ENCODE measurements at places on chromosomes 2 and 18.

GRCh38 chr2:65296971-65297370 is 69.3 kb downstream of the ACTR2 start:
- DNase-seq, result no peak
- H3K27me3 ChIP-seq, result peaks cover 6% of the 10 kb centered on the region
- no peak overlapping the region for H3K27ac ChIP-seq
- H3K36me3 ChIP-seq, result no peaks in the 10 kb centered on the region

DNA sequence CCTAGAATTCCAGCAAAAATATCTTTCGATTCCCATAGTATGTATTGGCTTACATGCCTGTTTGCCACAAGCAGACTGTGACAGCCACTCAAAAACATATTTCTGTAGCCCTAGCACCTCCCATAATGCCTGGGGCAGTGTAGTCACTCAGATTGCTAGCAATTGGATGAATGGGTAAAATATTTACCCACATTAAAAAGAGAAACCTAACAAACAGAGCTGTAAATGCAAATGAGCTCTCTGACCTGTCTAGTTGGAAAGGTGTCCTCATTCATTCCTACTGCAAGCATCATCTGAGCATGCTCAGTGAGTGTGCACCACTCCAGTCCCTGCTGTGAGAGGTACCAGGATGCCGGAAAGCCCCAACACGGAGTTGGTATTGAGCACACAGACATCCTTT is 234.0 kb upstream of the RAB12 start:
- H3K4me3 ChIP-seq, result no peak overlapping the region
- no peaks in the 10 kb centered on the region for H3K4me1 ChIP-seq
- no peak for DNase-seq
- H3K27ac ChIP-seq, result no peak overlapping the region
- H3K27me3 ChIP-seq, result no peaks in the 10 kb centered on the region

DNA sequence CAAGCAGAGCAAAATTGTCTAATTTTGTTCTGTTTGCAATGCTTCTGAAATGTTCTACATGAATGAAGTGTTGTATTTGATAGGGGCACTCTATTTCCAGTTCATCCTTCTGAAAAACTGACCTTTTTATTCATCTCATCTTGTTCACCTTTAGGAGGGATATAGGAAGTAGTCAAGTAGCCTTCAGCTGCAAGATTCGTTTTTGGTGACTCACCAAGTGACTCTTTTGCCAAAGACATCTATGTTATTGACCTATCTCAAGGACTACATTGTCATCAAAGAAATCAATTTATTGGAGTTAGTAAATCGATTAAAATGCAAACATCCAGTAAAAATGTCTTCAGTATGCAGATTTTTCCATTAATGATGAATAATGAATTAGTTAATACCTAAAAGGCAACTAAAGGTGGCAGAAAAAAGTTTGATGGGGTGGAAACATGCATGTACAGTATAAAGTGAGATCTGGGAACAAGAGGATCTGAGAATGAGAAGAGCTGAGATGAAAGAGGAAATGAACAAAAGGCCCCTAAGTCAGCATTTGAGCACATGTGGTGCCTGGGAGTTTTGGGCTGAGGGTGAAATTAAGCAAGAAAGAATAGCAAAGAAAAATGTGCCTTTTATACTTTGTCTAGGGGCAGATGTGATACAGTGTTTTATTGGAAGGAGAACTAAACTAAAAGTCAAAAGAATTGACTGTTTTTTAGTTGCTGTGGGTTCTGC is 255.1 kb upstream of the LINC00305 start:
- no peaks in the 10 kb centered on the region for H3K27me3 ChIP-seq
- H3K4me1 ChIP-seq, result no peaks in the 10 kb centered on the region
- no peaks in the 10 kb centered on the region for H3K36me3 ChIP-seq
- H3K4me3 ChIP-seq, result no peak overlapping the region
- no peak for DNase-seq
- no peak overlapping the region for H3K27ac ChIP-seq

DNA sequence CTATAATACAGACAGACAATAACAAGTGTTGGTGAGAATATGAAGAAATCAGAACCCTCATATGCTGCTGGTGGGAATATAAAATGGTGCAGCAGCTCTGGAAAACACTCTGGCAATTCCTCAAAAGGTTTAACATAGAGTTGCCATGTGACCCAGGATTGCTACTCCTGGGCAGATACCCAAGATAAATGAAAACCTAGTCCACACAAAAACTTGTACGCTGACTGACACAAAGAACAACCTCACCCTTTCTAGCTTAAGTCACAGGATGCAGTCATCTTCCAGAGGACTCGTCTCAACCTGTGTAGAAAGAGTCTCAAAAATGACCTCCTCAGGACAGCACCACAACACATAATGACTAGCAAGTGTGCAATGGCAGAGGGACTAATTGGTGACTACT is 71.6 kb upstream of the ACAA2 start:
- no peak for DNase-seq
- no peaks in the 10 kb centered on the region for H3K4me1 ChIP-seq
- no peak overlapping the region for H3K4me3 ChIP-seq
- no peak overlapping the region for H3K27ac ChIP-seq

DNA sequence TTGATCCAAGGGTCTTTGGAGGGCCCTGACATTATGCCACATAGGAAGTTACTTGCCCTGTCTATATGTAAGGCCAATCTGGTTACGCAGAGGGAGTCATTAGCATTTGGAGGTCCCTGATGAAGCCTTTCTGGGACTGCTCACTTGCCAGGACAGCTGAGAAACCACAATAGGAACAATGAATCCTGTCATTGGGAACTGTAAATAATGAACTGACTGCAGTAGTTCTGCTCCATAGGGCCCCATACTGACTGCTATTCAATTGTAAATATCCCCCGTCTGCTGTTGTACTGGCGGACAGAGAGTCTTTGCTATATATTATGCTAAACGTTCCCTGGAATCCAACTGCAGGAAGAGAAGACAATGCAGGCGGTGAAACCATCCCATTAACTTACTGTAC is 149.4 kb upstream of the DCC start:
- H3K36me3 ChIP-seq, result no peaks in the 10 kb centered on the region
- H3K4me3 ChIP-seq, result no peak overlapping the region
- DNase-seq, result no peak
- no peaks in the 10 kb centered on the region for H3K4me1 ChIP-seq
- H3K27me3 ChIP-seq, result no peaks in the 10 kb centered on the region

DNA sequence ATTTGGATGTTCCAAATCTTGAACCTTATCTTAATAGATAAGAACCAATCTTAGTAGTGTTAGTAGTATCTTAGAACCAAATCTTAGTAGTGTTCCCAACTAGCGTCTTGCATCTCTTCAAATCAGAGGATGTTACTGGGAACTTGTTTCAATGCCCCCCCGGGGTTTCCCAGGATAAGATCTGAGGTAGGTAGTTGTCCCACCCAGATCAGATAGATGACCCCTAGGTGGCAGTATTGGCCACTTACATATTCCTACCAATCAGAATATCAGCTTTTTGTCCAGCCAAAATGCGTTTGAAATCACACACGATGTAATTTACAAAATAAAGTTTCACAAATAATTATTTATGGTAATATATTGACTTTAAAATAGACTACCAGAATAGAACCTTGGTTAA is 314.8 kb downstream of the MBD2 start:
- H3K27me3 ChIP-seq, result peaks cover 2% of the 10 kb centered on the region
- DNase-seq, result peak; percentile 49
- H3K4me1 ChIP-seq, result no peaks in the 10 kb centered on the region

GRCh38 chr2:21453723-21454450 is 330.1 kb downstream of the TDRD15 start:
- H3K4me1 ChIP-seq, result no peaks in the 10 kb centered on the region
- H3K27me3 ChIP-seq, result no peaks in the 10 kb centered on the region
- H3K27ac ChIP-seq, result no peak overlapping the region
- H3K36me3 ChIP-seq, result no peaks in the 10 kb centered on the region
- H3K4me3 ChIP-seq, result no peak overlapping the region
- DNase-seq, result no peak

GRCh38 chr2:106139238-106139935 is 54.7 kb downstream of the UXS1 start:
- peaks cover 57% of the 10 kb centered on the region for H3K4me1 ChIP-seq
- H3K27ac ChIP-seq, result peak overlapping the region; percentile 90
- no peak for DNase-seq
- peak overlapping the region; percentile 70 for H3K4me3 ChIP-seq
- no peaks in the 10 kb centered on the region for H3K27me3 ChIP-seq

DNA sequence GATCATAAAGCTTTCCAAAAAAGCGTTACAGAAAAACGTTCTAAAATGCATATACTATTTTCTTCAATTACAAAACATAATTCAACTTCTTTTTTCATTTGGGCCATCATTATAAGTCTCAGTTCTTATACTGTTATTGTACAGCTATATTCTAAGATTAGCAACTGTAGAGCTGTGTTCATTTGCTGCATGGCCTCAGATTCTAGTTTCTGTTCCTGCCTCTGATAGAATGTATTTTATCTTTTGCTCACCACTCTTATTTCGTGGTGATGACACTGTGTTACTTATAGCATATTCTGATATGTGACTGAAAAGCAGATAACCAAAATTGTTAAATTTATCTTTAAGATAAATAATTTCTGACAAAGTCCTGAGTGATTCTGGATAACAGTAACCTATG is 67.2 kb downstream of the PTRHD1 start:
- DNase-seq, result no peak
- peaks cover 6% of the 10 kb centered on the region for H3K36me3 ChIP-seq
- H3K27ac ChIP-seq, result no peak overlapping the region
- peaks cover 8% of the 10 kb centered on the region for H3K4me1 ChIP-seq

- H3K27ac ChIP-seq, result no peak overlapping the region
- no peaks in the 10 kb centered on the region for H3K36me3 ChIP-seq
These were observed 378.4 kb downstream of the RPRM start for GRCh38 chr2:153100151-153100550.

DNA sequence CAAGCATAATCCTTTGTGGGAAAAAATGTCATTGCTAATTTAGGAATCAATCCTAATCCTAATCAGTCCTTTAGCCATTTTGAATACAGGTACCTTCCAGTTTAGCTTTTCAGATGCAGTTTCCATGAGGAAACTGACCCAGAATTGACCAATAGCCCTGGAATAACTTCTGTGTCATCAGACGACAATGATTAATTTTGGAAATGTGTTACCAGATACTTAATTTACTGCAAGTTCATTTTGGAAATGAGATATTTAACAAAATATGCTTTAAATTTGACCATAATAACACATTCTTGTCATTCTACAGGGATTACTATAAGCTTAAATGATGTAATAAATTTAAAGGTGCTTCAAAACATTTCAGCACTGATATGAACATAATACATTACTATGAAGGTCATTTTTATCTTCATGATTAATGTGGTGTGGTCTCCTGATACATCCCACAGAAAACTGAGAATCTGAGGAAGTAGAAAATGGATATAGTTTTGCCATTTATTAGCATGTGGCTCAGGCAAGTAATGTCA is 129.8 kb upstream of the SH3BP4 start:
- no peak for DNase-seq
- no peak overlapping the region for H3K4me3 ChIP-seq
- no peaks in the 10 kb centered on the region for H3K4me1 ChIP-seq
- no peaks in the 10 kb centered on the region for H3K36me3 ChIP-seq

- DNase-seq, result peak; percentile 82
- no peaks in the 10 kb centered on the region for H3K36me3 ChIP-seq
- H3K27me3 ChIP-seq, result peaks cover 11% of the 10 kb centered on the region
- H3K27ac ChIP-seq, result peak overlapping the region; percentile 78
- H3K4me3 ChIP-seq, result peak overlapping the region; percentile 30
These were observed 18.3 kb upstream of the CXCR4 start for GRCh38 chr2:136135921-136136906.

GRCh38 chr2:187541086-187542085 is 12.8 kb downstream of the TFPI start:
- H3K27ac ChIP-seq, result no peak overlapping the region
- no peaks in the 10 kb centered on the region for H3K36me3 ChIP-seq
- H3K4me3 ChIP-seq, result no peak overlapping the region
- H3K27me3 ChIP-seq, result no peaks in the 10 kb centered on the region

DNA sequence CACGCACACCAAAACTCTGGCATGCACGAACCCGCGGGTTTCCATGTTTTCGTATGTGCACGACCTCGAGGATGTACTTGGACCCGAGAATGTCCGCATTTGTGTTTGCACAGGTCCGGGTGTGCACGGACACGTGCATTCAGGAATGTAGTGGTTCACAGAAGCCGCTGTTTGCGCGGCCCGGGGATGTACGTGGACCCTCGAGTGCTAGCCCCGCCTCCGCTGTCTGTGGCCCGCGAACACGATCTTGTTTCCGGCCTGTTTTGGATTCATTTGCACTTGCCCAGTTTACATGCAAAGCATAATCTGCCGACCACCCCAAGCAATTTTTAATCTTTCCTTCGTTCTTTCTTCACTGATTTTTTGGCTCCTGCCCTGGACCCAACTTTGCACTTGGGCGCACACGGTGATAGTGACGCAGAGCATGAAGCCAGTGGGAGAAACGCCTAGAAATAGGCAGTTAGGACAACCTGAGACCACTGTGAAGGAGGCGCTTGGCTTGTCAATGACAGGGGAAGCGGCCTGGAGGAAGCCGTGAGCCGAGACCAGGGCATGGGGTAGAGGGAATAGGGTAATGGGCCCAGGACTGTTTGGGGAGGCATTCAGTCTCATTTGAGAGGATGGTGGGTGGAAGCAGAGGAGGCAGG is 45.4 kb upstream of the PTMA start:
- peak overlapping the region; percentile 95 for H3K27ac ChIP-seq
- H3K4me3 ChIP-seq, result peak overlapping the region; percentile 70
- no peak for DNase-seq
- no peaks in the 10 kb centered on the region for H3K27me3 ChIP-seq
- peaks cover 27% of the 10 kb centered on the region for H3K4me1 ChIP-seq

- peaks cover 56% of the 10 kb centered on the region for H3K36me3 ChIP-seq
- peak overlapping the region; percentile 91 for H3K27ac ChIP-seq
- no peaks in the 10 kb centered on the region for H3K27me3 ChIP-seq
- H3K4me1 ChIP-seq, result peaks cover 58% of the 10 kb centered on the region
- peak overlapping the region; percentile 84 for H3K4me3 ChIP-seq
These were observed 9.5 kb downstream of the NFATC1 start for GRCh38 chr18:79405019-79405780.

DNA sequence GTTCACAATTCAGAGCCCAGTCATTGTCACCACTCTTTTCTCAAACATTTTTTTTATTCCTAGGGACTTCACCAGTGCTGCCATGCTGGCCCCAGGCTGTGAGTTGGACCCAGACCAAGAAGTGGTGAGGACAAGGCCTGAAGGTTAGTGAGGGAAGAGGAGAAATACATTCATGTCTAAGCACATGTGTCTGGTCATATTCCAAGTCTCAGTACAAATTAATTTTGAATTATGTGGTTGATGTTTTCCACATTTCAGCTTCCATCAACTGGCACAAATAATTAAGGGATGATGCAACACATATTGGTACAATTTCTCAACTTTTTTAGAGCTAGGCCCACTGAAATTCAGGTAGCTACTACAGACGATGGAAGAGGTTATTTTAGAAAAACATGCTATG is 106.6 kb upstream of the UPP2 start:
- no peaks in the 10 kb centered on the region for H3K4me1 ChIP-seq
- H3K27me3 ChIP-seq, result peaks cover 2% of the 10 kb centered on the region
- no peak overlapping the region for H3K4me3 ChIP-seq
- no peak overlapping the region for H3K27ac ChIP-seq
- H3K36me3 ChIP-seq, result peaks cover 2% of the 10 kb centered on the region

GRCh38 chr2:224517963-224518362 is 67.2 kb downstream of the CUL3 start:
- H3K27ac ChIP-seq, result no peak overlapping the region
- no peaks in the 10 kb centered on the region for H3K27me3 ChIP-seq
- H3K36me3 ChIP-seq, result peaks cover 24% of the 10 kb centered on the region
- H3K4me3 ChIP-seq, result no peak overlapping the region

All from activated CD8-positive, alpha-beta T cell treated with anti-CD3 and anti-CD28 coated beads for 36 hours (primary cell).